ENCODE measurements at places on chromosomes 13 and 19.
A peak's percentile ranks its signal among the peaks of the same experiment; 100 is the strongest.

DNA sequence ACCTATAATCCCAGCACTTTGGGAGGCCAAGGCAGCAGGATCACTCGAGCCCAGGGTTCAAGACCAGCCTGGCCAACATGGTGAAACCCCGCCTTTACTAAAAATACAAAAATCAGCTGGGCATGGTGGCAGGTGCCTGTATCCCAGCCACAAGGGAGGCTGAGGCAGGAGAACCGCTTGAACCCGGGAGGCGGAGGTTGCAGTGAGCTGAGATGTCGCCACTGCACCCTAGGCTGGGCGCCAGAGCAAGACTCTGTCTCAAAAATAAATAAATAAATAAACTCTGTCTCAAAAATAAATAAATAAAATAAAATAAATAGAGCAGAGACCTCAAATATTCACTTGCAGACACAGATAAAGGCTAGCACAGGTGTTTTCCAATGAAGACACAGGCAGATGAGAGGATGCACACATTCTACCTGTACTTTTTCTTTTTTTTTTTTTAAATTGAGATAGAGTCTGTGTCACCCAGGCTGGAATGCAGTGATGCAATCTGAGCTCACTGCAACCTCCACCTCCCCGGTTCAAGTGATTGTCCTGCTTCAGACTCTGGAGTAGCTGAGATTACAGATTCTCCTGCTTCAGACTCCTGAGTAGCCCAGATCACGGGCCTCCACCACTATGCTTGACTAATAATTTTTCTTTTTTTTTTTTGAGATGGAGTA, 2.7 kb upstream of the RPS16 start:
- no peak for DNase-seq

DNA sequence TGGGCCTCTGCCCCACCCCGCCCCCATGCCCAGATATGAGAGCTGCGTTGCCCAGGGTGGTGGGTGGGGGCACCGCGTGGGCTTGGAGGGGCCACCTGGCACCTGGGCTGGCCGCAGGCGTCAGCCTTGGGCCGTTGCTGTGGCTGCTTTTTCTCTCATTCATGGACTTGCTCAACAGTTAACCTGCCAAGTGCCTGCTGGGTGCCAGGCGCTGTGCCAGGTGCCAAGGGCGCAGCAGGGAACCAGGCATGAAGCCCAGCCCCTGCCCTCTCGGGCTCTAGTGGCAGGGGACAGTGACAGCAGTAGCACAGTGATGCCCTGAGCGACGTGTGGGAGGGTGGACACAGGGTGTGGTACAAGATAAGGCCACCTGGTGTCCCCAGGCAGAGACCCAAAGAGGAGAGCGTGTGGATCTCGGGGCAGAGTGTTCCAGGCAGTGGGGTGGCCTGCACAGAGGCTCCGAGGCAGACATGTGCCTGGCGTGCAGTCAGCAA, 28.1 kb downstream of the DHX34 start:
- DNase-seq = no peak

DNA sequence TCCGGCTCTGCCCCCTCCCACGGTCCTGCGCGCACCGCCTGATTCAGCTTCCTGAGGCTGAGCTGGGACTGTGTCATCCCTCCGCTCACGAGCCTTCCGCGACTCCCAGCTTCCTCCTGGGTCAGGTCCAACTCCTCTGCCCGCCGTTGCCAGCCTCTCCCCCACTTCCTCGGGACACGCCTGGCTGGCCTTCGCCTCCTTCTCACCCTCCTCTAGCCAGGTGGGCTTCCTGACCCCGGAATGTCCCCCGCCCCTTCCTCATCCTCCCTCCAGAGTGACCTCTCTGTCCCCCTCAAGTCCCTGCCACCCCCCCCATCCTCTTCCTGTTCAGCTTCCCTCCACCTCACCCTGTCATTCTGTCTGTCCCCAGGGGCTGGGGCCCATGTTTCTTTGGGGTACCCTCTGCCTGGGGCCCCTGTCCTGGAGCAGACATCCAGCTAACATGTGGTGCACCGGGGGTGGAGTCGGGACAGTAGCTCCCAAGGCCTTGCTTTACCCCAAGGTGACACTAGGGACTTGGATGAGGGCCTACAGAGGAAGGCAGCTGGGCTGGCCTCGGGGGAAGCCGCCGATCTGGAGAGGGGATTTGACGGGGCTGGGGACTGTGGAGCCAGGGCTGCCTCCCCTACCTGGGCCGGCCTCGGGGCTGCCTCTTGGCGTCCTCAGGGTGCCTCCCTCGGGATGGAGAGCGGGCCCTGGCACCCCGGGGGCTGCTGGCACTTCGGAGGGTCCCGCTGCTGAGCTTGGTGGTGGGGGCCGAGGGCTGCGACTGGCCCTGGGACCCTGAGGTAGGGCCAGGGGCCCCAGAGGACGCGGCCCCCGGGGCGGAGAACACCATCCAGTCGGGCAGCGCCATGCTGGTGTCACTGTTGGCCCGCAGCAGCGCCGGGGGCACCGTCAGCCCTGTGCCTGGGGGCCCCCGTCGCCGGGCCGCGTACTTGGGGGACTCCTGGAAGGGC, 16.5 kb downstream of the SHANK1 start:
- no peak for DNase-seq

GRCh38 chr19:16659832-16660708, at the start of gene SMIM7:
TSS of gene SMIM7 (minus strand) at chr19:16660144. CDS start at chr19:16660110, 34 bp downstream.
- peak; percentile 99 for DNase-seq

DNA sequence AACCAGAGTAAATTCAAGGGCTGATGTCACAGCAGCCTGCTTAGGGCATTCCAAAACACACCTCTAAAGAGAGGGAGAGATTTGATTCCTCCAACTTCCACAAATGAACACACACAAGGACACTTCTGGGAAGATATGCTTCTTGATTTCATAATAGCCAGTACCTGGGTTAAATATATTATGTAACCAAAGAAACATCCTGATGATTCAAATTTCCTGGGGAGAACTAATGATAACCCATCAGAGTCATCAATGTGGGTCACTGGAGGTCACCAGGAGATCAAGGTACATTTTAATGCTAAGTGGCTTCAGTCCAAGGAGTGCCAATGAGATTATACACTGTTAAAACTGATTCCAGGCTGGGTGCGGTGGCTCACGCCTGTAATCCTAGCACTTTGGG, 54.0 kb upstream of the DOCK9 start:
- no peak for DNase-seq

DNA sequence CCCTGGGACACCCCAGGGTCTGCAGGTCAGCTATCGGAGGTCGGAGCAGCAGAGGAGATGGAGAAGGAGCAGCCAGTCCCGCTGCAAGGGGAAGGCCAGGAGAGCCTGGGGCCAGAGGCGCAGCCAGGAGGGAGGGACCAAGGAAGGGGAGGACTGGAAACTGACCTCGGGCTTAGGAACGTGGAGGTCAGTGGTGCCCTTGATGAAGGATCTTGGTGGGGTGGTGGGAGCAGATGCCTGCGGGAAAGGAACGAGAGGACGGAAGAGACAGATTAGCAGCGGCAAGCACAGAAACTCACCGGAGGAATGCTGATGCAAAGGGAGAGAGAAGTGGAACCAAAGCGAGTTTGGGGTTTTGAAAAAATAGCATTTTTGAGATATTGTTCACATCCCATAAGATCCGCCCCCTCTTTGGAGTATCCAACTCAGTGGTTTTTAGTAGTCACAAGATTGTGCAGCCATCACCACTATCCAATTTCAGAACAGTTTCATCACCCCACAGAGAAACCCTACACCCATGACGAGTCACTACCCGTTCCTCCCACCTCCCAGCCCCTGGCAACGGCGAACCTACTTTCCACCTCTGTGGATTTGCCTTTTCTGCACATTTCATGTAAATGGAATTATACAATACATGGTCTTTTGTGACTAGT, 22.1 kb downstream of the PLEKHF1 start:
- no peak for DNase-seq

- DNase-seq = no peak
Measured at GRCh38 chr19:19155495-19156219, 14.4 kb downstream of the MEF2B start.

DNA sequence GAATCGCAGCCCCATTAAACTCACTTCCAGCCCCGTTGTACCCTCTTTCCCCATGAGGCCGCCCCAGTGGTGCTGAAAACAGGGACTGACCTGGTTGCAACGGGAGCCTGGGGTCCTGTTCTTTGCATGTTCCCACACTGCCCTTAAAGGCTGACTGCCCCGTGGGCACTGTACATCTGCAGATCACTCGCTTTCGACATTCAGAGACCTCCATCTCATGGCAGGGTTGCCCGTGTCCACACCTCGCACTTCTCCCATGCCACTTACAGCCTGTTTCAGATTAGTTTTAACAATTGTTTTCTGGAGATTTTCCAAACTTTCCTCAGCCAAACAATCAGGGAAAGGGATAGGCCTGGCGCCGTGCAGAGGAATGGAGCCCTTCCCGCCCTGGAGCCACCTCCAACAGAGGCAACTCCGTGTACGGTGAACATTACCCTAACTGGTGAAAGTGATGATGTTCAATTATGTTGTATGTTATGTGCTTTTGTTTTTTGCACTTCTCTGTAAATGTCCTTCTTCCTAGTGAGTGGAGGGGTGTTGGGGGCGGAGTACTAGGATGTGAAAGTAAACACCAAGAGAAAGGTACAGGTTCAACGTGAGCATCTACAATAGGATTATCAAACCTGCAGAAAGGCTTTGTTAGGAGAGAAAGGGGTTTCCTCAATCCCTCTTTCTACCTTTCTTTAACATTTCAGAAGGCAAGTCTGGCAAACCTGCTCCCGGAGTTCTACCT, 262.8 kb downstream of the FOXO1 start:
- DNase-seq = no peak

DNA sequence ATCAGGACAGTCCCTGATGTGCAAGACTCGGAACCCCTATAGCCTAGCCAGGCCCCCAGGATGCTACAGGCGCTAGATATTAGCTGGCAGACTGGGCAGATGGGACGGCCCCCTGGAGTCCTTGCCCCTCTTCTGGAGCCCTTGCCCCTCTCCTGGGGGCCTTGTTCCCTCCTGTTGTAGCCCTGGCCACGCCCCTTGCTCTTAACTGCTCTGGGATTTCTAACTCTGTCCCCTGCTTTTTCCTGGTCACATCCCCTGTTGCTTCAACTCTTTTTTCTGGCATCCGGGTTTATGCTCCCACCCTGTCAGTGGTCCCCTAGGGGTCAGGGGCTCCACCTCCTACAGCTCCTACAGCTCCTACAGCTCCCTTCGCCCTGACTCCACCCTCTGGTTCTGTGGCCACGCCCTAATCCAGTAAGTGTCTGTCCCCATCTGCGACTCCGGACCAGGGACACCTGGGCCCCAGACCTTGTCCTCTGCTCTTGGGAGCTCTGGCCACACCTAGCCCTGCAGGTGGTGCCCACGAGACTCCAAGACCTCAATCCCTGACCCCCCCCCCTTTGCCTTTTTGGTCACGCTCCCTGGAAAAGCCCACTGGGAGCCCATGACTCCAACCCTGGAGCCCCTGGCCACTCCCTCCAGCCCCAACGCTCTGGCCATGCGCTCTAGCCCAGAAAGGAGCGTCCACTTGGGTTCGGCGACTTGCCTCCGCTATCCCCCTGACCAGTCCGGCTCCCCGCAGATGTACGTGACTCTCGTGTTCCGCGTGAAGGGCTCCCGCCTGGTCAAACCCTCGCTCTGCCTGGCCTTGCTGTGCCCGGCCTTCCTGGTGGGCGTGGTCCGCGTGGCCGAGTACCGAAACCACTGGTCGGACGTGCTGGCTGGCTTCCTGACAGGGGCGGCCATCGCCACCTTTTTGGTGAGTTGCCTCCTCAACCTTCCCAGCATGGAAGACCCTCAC, 6.8 kb downstream of the PLPPR2 start:
- no peak for DNase-seq

DNA sequence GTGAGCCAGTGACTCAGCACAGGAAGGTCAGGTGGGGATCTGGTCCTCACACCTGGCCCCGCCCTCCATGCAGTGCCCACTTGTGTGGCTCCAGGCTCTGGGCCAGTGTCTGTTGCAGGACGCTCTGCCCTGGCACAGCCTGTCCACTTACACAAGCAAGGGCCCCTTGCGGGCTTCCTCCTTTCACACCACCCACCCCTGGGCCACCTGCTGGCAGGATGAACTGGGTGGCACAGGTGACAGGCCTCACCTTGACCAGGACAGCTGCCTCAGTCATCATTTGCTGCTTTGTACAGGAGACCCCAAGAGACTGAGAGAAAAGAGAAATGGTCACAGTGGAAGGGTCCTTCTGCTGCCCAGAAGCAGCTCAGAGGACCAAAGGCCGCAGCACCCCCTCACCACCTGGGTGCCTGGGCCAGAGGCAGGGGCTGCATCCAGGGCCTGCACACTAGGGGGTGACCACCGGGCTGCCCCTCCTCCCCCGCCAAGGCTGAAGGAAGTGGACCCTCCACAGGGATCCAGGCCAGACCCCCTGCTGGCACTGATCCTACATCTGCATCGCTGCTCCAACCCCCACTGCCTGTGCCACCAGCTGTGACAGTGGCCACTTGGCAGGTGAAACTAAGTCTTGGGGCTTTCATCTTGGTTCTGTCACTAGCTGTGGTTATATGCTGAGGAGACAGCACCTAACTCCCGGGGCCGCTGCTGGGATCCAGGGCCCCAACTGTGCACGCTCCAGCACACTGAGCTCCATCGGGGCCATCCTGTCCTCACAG, 110.3 kb downstream of the TUBA3C start:
- DNase-seq = no peak

GRCh38 chr13:100434010-100434763, 154.4 kb downstream of the GGACT start:
- DNase-seq = no peak

GRCh38 chr13:34764246-34764645, 177.8 kb upstream of the NBEA start:
- no peak for DNase-seq

GRCh38 chr19:50231821-50232220, 28.4 kb downstream of the MYH14 start:
- no peak for DNase-seq

All from CD4-positive, alpha-beta T cell treated with Interleukin-4 for 1 hour (primary cell).